ENCODE measurements at places on chromosomes 5 and 9.

GRCh38 chr9:127078988-127079387 is 43.4 kb downstream of the ANGPTL2 start:
- DNase-seq = no peak

DNA sequence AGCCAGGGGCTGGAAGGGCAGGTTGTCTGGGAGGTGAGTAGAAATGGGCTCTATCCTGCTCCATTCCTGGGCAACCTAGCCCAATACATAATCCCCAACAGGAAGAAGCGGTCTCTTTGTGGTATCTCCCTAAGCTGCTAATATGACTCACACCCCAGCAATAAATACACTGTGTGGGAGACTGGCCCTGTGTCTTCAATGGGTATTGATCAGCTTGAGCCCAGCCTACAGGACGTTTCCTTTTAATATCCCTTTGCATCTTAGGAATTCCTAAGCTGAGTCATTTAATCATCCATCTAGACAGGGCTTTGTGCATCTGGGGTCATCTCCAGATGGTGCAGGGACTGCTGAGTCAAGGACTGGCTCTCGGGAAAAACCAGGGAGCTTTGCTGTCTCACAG is 207.0 kb upstream of the PANK3 start:
- no peak for DNase-seq

DNA sequence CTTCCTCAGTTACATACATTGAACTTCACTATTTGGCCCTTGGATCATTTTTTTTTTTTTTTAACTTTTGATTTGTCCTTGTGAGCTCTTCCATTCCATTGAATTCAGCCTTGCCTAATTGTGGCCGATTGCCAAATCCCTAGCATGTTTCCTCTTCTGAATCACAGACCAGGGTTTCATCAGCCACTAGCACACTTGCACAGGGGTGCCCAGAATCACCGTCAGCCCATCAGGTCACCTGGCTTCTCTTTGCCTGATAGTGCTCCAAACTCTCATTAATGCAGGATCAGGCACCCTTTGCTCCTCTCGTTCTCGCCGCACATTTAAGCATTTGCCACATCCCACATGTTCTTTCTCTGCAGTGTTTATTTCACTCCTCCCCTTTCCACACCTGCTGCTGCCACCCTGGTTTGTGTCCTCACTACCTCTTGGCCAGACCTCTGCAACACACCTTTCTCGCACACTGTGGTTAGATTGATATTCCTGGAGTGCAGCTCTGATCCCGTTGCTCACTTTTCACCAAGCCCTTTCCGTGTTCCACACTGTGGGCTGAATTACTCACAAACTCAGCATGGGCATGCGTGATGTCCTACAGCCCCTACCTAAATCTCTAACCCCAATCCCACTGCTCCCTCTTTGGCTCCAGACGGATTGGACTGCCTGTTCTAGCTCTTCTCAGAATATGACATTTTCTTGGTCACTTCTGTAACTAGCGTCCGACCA is 9.8 kb downstream of the PIK3R1 start:
- DNase-seq = no peak

DNA sequence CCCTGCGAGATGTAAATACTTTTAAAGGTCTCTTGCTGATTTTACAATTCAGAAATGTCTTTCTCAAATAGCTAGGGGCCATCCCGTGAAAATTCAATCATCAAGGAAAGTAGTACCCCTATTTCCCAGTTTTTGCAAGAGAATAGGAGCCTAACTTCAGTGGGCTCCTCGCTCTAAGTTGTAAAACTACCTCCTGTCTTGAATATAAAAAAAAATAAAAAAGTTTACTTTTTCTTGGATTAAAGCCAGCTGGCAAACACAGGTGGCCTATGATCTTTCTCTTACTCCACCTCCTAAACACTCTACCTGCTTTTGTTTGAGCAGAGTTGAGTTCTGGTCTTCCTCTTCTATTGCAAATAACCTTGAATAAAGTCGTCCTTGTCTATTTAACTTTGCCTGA is 79.4 kb downstream of the SLCO4C1 start:
- DNase-seq = no peak

DNA sequence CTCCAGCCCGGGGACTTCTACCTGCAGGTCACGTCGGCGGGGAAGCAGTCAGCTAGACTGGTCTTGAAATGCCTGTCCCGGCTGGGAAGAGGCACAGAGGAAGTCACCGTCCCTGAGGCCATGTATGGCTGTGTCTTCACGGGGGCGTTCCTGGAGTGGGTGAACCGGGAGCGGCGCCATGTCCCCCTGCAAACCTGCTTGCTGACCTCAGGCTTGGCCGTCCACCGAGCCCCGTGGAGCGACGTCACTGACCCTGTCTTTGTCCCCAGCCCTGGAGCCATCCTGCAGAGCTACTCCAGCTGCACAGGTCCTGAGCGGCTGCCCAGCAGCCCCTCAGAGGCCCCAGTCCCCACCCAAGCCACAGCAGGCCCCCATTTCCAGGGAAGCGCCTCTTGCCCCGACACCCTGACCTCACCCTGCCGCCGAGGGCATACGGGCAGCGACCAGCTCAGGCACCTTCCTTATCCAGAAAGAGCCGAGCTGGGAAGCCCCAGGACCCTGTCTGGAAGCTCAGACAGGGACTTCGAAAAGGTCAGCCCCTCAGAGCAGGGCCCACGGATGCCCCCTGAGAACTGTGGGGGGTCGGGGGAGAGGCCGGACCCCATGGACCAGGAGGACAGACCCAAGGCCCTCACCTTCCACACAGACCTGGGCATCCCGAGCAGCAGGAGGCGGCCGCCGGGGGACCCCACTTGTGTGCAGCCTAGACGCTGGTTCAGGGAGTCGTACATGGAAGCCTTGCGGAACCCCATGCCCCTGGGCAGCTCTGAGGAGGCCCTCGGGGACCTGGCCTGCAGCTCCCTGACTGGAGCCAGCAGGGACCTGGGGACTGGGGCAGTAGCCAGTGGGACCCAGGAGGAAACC is 47.8 kb downstream of the PLEKHG4B start:
- DNase-seq = no peak

GRCh38 chr9:92948038-92948534 is 763 bp downstream of the FGD3 start:
- no peak for DNase-seq

- DNase-seq = no peak
These were observed 33.1 kb downstream of the SPIN1 start for GRCh38 chr9:88421348-88421747.

DNA sequence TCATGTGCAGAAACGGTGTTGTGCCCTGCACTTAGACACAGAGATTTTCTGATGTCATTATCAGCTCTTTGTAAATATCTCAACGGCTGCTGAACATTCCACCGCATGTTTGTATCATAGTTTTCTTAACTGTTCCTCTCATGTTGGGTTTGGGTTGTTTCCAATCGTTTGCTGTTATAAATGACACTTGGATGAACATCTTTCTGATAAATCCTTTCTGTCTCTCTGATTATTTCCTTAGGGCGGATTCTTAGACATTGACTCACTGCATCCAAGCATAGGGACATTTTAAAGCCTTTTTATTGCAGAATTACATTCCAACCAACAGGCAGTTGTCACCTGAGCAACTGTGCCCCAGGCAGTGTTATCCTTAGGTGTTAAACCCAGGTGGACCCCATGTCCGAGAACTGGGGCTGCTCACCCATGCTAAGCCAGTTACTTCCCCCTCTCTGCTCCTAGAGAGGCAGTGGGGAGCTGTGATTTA is 28.5 kb downstream of the COL5A1 start:
- DNase-seq = no peak

- no peak for DNase-seq
These were observed 286.4 kb downstream of the AOPEP start for GRCh38 chr9:95012902-95013301.

- DNase-seq = no peak
These were observed 51.5 kb downstream of the SEMA4D start for GRCh38 chr9:89446261-89446960.

DNA sequence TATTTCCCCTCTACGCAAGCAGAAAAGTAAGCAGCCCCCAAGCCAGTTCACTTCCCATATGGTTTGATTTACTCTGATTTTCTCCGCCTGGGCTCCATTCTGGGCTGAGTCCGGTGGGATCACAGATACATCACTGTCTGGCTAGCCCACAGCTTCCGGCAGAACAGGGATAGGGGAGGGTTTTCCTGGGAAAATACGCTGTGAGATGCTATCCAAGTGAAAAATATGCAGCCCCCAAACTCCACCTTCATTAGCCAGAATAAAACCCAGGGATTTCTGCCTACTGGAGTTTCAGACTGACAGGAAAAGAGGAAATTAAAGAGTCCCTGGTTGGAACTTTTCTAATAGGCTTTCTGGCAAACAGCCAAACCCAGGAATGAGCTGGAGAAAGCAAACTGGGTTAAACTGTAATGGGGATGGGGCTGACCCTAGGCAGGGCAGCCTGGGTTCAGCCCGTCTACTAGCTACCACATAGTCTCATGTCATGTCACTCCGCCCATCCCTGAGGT is 16.9 kb upstream of the NIPAL4 start:
- no peak for DNase-seq

DNA sequence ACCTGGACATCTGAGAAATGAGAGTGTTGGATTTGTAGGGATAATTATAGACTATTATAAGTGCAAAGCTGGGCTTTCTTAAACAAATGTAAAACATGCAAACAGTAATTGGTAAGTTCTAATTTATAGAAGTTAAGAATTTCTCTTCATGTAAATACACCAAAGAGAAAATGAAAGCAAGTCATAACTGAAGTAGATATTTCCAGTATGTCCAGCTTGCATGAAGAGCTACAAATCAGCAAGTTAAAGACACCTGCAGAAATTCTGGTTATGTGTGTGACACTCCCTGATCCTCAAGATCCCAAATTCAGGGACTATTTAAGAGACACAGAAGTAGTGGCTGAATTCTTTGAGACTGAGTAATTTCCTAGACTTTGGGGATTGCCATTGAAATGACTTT is 308.9 kb downstream of the TLE4 start:
- no peak for DNase-seq
